ENCODE measurements at places on chromosomes 13 and 19. TPM values are rescaled to one million over a fixed set of nuclear protein-coding genes. Genes with fewer than 3 reads are reported as not detected.

DNA sequence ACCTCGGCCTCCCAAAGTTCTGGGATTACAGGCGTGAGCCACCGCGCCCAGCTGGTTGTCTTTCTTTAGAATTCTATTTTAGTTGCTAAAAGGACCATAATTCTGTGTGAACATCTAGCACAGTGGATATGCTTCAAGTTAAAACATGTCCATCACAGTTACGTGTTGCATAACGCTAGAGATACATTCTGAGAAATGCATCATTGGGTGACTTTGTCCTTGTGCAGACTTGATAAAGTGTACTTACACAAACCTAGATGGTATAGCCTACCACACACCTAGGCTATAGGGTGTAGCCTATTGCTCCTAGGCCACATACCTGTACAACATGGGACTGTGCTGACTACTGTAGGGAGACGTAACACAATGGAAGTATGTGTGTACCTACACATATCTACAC lies 35.4 kb downstream of the DOCK9 start:
- no peak overlapping the region for H3K27ac ChIP-seq
- H3K36me3 ChIP-seq: no peaks in the 10 kb centered on the region
- H3K27me3 ChIP-seq: no peaks in the 10 kb centered on the region
- no peak overlapping the region for H3K4me3 ChIP-seq
- H3K4me1 ChIP-seq: no peaks in the 10 kb centered on the region

DNA sequence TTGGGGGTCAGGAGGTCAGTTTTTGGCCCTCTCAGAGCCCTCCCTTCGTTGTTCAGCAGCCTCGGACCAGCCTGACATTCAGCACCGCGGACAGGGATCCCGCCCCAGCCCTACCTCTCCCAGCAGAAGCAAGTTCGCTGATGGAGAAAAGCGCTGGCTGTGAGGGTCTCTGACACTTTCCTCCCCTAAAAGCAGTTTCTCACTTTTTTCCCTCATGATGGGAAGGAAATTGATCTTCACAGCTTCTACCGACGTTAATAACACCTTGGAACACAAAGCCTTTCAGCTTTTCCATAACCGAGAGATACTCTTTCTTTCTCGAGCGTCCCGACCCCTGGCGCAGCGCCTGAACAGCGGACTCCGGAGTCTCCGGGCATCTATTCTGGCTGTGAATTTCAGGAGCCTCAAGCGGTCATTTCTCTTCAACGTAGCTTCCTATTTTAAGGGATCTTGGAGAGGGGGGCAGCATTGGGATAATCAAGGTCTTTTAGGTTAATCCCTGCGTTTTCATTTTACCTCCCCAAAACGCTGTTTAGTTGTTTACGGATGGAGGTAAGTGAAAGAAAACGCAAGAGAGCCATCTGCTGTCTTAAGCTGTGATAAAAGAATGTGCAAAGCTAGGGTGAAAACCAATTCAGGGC lies 467.2 kb downstream of the ITGBL1 start:
- no peaks in the 10 kb centered on the region for H3K36me3 ChIP-seq
- no peak overlapping the region for H3K4me3 ChIP-seq
- H3K4me1 ChIP-seq: no peaks in the 10 kb centered on the region
- H3K27ac ChIP-seq: no peak overlapping the region
- DNase-seq: no peak

The RAB3A gene
- total RNA-seq: 3.7 TPM

GRCh38 chr19:1248139-1248785 lies at the start of gene MIDN:
Gene MIDN (plus strand): TSS chr19:1248583. CDS start chr19:1250297, 1,714 bp downstream.
- peak within 1 kb of the TSS; percentile 82 for H3K4me3 ChIP-seq
- H3K4me1 ChIP-seq: peaks cover 38% of the 10 kb centered on the region
- peak within 1 kb of the TSS; percentile 99 for H3K27ac ChIP-seq
- no peaks in the 10 kb centered on the region for H3K27me3 ChIP-seq
- peak; percentile 63 for DNase-seq

GRCh38 chr13:44302940-44303575 lies 70.6 kb upstream of the SERP2 start:
- no peak for DNase-seq
- H3K27ac ChIP-seq: no peak overlapping the region
- H3K4me3 ChIP-seq: no peak overlapping the region
- H3K27me3 ChIP-seq: peaks cover 2% of the 10 kb centered on the region

DNA sequence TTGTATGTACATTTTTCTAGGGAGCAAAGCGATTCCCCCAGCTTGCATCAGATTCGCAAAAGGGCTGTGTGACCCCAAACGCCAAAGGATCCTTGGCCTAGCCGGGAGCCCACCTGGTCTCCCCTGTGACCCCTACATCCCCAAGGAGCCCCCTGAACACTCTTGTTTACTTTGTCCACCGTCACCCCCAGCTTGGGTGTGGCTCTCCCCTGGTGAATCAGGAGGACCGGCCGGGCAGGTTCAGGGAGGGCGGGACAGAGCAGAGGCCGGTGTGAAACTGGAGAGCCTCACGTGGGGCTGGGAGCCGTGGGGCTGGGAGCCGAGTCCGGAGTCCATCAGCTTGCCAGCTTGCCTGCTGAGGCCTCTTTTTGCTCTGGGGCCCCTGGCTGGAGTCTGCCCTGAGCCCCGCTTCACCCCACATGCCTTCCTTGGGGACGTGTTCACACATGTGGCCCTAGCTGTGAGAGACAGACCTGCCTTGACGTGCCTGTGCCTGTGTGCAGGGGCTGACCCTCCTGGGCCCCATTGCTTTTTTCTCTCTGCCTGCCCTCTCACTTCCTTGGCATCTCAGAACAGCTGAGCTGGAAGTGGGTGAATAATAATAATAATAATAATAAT lies 2.0 kb downstream of the ITPKC start:
- H3K27me3 ChIP-seq: no peaks in the 10 kb centered on the region
- H3K36me3 ChIP-seq: peaks cover 10% of the 10 kb centered on the region
- H3K27ac ChIP-seq: peak overlapping the region; percentile 80
- DNase-seq: peak; percentile 67
- H3K4me3 ChIP-seq: peak overlapping the region; percentile 62
- H3K4me1 ChIP-seq: peaks cover 54% of the 10 kb centered on the region

GRCh38 chr13:103358255-103358932 lies 292.2 kb upstream of the SLC10A2 start:
- H3K4me1 ChIP-seq: no peaks in the 10 kb centered on the region
- no peak for DNase-seq
- H3K36me3 ChIP-seq: no peaks in the 10 kb centered on the region

The KIR2DL3 gene
- not detected for total RNA-seq

GRCh38 chr13:69213396-69213795 lies 894.2 kb upstream of the ATXN8OS start:
- H3K4me1 ChIP-seq: no peaks in the 10 kb centered on the region
- no peak for DNase-seq
- no peaks in the 10 kb centered on the region for H3K36me3 ChIP-seq
- no peak overlapping the region for H3K27ac ChIP-seq
- no peak overlapping the region for H3K4me3 ChIP-seq
- no peaks in the 10 kb centered on the region for H3K27me3 ChIP-seq

The PEAK3 gene
- total RNA-seq: 0.13 TPM

DNA sequence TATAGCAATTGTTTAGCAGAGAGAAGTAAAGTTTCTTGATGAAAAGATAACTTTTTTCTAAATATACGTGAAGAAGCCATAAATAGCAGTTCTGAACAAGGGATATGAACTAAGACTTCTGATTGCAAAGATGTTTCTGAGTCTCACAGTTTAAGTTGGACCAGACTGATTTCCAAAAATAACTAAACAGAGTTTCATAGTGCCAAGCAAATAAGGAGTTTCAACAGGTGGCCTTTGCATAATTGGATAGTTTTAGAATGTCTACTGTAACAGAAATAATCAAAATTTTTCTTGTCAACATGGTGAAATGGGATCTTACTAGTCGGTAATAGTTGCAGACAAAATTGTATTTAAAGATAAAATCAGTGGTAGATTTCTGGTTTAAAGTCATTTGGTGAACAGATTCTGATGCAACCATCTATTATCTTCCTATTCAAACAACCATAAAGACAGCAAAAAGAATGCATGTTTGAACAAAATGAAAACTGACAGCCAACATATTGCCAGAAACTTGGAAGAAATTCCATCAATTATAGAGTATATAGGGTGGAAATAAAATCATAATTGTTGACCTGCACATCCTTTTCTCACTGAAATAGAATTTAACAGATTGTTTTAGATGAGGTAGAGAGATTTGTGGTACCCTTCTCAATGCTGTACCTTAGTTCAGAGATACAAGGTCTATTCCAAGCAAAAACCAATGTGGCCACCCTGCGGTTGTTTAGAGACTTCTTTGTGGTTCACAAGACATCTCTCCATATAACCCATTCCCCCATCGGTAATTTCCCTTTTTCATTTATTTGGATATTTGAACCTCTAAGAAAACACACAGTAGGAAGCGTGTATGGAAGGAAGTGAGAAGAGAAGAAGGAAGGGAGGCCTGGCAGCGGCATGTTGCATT lies 275.3 kb downstream of the COG6 start:
- no peaks in the 10 kb centered on the region for H3K4me1 ChIP-seq
- DNase-seq: no peak
- no peaks in the 10 kb centered on the region for H3K27me3 ChIP-seq
- H3K4me3 ChIP-seq: no peak overlapping the region
- H3K27ac ChIP-seq: no peak overlapping the region
- no peaks in the 10 kb centered on the region for H3K36me3 ChIP-seq

The CEACAM5 gene
- total RNA-seq: 1.7 TPM

The ODAD3 gene
- 0.51 TPM for total RNA-seq

DNA sequence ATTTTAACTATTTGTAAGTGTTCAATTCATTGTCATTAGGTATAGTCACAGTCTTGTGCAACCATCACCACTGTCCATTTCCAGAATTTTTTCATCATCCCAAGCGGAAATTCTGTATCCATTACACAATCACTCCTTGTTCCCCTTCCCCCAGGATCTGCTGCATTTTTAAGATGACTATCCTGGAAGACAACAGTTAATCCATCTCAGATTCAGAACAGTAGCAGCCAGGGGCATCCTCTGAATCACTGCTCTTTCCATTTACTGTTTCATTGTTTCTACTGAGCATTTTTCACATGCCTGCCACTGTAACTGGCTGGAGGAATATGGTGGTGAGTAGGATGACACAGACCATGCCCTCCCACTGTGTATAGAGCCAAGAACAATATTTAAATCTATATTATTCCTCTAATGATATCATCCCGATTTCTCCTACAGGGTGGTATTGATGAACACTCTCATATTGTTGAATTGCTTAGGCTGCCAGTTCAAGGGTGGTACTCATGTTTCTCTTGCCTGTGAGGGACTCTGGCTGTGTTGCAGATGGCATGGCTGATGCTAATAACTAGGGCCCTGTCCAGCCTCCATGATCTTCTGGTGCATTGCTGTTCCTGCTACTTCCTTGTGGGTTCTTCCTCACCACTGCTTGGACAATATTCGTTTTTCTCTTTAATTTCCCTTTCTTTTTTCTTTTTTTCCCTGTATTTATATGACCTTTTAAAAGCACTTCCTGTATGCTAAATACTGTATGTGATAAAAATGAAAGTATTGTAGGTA lies 59.0 kb downstream of the WDFY2 start:
- no peak overlapping the region for H3K4me3 ChIP-seq
- no peak overlapping the region for H3K27ac ChIP-seq
- H3K36me3 ChIP-seq: no peaks in the 10 kb centered on the region
- no peak for DNase-seq

DNA sequence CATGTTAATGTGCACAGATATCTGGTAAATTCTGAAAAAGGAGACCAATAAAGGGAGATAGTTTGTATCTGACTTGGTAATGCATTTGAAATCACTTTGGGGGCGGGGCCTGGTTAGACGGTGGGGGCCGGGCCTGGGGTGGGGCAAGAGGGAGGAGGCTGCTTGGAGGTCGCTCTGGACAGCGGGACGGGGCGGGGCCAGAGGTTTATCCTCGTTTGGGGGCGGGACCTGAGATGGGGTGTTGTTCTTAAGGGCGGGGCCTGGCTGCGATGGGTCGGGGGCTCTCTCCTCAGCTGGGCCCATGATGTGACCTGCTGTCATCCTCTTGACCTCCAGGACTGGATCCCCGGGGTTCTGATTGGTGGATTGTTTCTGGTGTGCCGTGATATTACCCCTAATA lies 4.9 kb upstream of the ZNF808 start:
- peak; percentile 30 for DNase-seq
- H3K36me3 ChIP-seq: no peaks in the 10 kb centered on the region
- no peaks in the 10 kb centered on the region for H3K27me3 ChIP-seq
- no peak overlapping the region for H3K27ac ChIP-seq
- peaks cover 3% of the 10 kb centered on the region for H3K4me1 ChIP-seq

DNA sequence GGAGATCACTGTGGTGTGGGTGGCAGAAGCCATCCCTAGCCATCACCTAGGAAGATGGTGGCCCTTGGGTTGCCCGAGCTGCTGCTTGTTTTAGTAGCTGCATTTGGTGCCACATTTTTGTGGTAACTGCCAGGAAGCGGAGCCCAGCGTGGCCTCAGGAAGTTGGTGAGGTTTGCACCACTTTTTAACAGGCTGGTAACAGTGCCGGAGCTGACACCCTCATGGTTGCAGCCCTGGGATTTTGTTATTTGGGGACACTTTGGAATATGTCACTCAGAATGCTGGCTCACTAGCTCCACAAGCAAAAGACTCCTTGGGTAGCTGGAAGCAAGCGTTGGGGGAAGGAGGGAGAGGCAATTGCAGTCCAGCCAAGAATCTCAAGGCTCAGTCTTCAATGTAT lies 22.1 kb downstream of the ACTN4 start:
- no peak overlapping the region for H3K4me3 ChIP-seq
- no peaks in the 10 kb centered on the region for H3K27me3 ChIP-seq
- DNase-seq: no peak
- H3K36me3 ChIP-seq: peaks cover 56% of the 10 kb centered on the region

Data from K562 (cell line).